ENCODE measurements at places on chromosomes 7 and 10.

DNA sequence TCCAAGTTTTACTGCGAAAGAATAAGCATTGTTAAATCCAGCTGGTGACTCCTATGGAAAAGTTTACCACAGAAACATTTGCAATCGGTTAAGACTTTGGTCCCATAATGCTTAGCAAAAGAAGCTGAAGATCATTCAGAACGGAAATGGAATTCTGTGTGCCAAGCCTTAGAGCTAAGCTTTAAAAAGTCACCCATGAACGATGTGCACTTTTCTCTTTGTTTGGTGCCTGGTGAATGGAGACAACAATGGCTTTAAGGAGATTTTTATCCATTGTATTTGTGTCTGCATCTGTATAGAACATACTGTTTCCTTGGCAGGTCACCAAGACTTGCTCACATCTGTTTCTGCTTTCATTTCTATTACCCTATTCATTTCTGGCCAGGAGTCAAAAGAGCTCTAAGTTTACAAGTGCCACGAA, 26.3 kb upstream of the COL1A2 start:
- DNase-seq = no peak

- DNase-seq = no peak
These were observed 129.9 kb upstream of the TAC1 start for GRCh38 chr7:97601931-97602457.

DNA sequence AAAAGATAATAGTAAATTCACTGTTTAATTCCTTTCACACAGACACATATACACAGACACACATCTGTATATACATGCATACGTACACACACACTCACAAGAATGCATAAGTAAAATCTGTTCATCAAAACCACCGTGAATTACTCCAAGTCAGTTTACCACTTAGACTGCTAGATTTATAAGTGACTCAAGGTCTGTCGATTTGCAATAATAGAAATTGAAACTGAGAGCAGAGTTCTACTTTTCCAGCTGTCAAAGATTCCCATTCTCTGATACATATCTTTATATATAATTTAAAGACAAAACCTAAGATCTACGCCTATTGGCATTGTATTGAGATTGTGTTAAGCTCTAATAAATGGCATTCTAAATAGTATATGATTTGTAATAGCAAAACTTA, 9.9 kb upstream of the HGF start:
- DNase-seq = no peak

DNA sequence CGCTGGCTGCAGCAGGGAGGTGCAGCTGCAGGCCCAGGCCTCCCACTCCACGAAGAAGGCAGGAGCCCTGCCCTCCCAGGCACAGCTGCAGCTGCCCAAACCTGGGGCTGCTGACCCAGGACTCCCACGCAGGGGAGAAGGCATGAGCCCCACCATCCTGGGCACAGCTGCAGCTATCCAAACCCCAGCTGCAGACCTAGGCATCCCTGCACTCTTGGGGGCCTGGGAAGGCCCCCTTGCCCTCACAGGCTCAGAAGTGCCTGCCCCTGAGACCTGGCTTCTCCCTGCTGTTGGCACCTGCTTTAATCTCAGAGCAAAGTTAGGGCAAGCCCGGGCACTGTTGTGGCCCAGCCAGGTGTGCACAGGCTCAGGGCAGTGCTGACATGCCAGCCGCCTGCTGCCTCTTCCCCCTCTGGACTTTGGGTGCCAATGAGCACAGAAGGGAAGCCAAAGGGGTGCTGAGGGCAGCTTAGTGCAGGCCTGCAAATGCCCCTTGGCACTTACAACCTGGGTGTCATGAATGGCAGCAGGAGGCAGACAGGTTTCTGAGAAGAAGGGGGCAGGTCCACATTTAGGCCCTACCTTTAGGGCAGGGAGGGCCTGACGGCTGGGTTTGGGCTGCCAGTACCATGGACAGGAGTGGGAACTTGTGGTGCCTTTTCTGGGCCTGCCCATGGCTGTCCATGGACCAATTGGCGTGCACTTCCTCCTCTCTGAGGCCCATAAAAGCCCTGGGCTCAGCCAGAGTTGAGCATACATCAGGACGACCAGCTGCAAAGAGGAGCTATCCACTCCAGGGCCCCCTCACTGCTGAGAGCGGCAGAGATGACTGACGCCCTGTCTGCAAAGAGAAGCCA, 31.1 kb downstream of the CRTAC1 start:
- DNase-seq = no peak

- DNase-seq = peak; percentile 24
These were observed 69.8 kb upstream of the GSDME start for GRCh38 chr7:24827027-24827426.

DNA sequence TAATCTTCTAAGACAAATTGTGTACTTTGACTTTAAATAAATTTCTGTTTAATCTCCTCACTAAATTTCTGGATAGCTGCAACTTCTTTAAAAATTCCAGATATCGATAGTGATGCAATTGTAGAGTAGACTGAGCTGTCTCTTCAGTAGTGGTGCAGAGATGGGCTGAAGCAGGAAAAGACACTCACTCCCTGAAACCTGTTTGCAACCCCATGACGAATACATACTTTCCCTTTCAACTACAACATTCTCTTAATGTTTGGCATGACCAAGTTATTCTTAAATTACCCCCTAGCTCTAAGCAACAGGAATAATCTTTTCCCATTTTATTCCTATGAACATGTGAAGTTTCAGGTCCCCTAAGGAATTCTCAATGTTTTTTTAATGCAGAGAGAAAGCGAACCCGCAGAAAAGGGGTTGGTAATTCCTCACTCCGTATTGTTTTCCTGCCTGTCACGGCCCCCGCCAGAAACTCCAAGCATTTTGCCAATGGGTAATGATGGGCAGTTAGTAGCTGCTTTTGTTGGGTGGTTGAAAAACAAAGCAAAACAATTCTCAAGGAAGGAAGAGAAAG, 1.3 kb downstream of the THSD7A start:
- no peak for DNase-seq

- no peak for DNase-seq
These were observed 46.6 kb downstream of the CLEC2L start for GRCh38 chr7:139570119-139570518.

DNA sequence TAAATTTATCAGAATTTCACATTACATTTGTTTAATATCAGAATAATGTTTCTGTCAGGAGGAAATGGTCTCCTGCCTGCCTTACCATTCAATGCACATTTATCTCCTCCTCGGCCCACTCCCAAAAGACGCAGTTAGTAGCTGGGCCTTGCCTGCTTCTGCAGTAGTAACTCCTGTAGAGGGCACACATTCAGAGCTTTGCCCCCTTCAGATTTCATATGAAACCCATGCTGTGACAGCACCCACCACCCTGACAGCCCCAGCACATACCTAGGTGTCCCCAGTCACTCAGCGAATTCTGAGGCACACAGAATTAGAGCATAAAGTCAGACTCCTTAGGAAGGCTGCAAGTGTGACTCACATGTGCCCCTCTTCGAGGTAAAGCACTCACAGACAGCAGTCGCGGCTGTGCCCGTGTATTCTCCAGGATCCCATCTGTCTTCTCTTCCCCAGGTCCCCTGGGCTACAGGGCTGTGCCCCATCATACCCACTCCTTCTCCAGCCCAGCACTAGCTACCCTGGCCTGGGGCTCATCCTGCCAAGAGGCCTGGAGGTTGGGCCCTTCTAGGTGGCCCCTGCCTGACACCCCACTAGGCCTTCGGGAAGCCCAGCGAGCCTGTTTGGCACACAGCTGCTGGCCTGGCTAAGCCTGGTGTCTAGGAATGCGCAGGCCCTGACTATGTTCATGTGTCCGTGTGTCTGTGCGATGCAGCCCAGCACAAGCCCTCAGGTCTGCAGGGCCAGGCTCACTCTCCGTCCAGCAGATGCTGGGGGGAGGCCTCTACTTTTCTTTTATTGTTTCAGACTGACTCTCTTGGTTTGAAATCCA, 4.7 kb upstream of the DEPP1 start:
- no peak for DNase-seq

DNA sequence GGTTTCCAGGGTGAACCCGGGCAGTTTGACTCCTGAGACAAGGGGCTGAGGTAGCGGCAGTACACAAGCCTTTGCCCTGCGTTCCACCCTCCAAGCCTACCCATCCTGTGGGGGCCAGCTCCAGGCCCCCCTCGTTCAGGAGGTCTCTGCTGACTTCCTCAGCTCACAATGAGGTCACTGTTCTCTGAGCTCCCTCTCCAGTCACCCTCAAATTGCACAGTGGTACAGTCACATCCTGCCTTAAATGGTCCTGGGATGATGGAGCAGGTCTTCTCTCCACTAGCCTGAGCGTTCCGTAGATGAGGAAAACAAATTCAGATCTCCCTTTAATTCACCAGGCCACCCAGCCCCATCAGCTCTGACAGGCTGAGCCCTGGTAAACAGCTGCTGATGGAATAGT, 90.2 kb downstream of the SH3PXD2A start:
- DNase-seq = peak; percentile 47

- no peak for DNase-seq
These were observed 270.6 kb downstream of the TWIST1 start for GRCh38 chr7:18846765-18847215.

DNA sequence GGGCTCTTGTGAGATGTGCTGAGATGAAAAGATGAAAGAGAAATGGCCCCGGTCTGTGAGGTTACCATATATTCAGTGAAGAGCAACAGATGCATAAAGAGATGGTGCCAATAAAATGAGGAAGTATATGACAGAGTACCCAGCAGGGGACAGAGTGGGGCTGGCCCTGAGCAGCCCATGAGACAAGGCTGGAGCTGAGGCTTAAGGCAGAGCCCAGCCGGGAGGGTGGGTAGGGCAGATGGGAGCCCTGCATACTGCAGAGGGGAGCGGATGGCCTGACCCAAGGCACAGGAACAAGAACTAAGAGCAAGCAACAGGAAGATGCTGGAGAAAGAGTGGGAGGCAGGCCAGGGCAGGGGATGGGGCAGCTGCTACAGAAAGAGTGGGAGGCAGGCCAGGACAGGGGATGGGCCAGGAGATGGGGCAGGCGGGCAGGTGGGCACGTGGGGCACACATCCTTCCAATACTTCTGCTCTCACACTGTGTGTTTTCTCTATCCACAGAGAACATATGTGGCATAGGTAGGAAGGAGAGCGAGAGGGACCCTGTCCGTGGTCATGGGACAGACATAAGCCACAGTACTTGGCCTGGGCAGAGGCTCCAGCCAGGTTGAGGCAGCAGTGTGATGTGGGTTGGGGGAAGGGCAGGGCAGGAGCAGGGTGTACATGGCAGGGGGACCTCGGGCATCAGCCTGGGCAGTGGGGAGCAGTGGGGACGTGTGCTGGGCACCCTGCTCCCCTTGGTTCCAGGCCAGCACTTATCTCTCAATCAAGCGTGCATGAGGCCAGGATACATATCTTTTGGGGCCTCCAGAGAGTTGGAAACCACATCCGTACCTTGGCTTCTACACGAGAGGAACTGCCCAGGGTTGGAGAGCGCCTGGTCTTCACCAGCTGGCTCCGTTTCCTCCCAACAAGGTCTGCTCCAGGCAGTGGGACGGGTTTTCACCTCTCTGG, 91.6 kb upstream of the IKZF1 start:
- peak; percentile 59 for DNase-seq

All from CD4-positive, alpha-beta T cell treated with Interleukin-6 for 4 hours (primary cell).